ENCODE measurements at places on chromosomes 1 and 21. TPM values are rescaled to one million over a fixed set of nuclear protein-coding genes. Genes with fewer than 3 reads are reported as not detected.

Gene CNKSR1
- 0.17 TPM for total RNA-seq

Gene HRNR
- not detected for total RNA-seq

Gene TP73
- total RNA-seq = not detected

Gene PSMD4
- total RNA-seq = 248 TPM

Gene PLPPR5
- under 0.01 TPM for total RNA-seq

Gene ASTN1
- under 0.01 TPM for total RNA-seq

Gene NBPF4
- not detected for total RNA-seq

Gene PTBP2
- 45.1 TPM for total RNA-seq

Gene CEP85
- total RNA-seq = 3.3 TPM

Gene OLFML2B
- total RNA-seq = 7.1 TPM

Measured in smooth muscle cell of trachea (primary cell).